ENCODE measurements at places on chromosomes 5 and 9.

GRCh38 chr9:135079018-135079417, 8.4 kb upstream of the OLFM1 start:
- no peak for DNase-seq

DNA sequence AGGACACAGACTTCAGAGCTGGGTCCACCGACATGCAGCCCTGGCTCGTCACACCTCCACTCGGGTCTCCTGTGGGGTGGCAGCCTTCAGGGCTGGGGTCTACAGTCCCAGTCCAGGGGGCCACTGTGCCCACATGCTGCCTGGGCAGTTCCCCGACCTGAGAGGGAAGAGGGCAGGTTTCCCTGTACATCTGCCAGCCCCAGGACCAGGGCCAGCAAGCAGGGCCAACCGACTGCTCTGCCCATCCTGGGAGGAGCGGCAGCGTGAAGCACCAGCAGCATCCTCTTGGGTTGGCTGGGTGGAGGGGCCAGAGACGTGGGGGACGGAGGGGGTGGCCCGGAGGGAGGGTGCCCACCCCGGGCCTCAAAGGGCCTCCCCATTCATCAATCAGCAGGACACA, 120.6 kb upstream of the SARDH start:
- DNase-seq = no peak

DNA sequence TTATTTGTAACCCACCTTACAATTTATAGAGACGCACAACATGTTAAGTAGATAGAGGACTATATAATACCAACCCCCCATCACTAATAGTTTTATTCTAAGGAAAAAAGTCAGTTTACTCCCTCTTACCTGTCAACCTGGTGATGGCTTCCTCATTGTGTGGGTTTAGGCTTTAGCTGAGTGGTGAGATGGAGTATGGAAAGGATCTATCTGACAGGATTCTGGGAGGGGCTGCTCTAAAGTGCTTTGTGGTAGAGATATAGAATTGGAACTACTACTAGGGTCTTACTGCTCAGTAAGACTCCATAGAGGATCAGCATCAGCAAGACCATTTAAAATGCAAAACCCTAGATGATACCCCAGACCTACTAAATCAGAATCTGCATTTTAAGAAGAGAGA, 82.1 kb upstream of the IFNE start:
- DNase-seq = no peak

DNA sequence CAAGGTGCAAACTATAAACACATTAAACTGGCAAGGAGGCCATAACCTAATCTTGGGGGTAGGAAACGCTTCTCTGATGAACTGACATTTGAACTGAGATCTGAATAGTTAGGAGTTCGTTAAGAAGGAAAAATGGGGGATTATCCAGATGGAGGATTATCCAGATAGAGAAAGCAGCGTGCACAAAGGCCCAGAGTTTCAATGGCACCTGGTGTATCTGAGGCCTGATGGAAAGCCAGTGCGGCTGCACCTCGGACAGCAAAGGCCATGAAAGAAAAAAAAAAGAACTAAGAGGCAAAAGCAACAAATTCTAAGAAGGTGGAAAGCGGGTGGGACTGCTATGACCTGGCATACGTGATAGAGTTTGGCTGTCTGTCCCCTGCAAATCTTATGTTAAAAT, 13.0 kb upstream of the CTNNAL1 start:
- no peak for DNase-seq

- no peak for DNase-seq
Measured at GRCh38 chr9:2771661-2772060, 54.4 kb downstream of the KCNV2 start.

- DNase-seq = no peak
Measured at GRCh38 chr9:12699529-12699928, 6.3 kb downstream of the TYRP1 start.

DNA sequence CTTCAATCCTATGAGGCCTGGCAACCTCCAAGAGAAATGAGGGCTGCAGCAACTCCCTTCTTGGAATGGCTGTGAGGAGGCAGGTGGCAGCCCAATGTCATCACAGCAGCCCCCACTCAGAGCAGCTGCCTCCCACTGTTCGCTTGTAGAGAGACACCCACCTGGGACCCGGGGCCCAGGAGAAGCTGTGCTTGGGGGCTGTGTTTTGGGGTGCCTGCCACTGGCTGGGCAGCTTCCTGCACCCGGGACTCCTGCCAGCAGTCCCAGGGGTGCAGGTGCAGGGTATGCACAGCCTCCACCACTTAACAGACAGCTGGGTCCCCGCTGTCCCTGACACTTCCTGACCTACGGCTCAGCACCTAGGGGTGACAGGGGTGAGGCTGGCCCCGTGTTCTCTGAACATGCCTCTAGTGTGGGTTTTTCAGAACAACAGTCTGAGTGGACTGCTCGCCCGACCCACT, 26.2 kb downstream of the NIPAL4 start:
- DNase-seq = no peak
